Omental fat pad (tissue), 4 donors: ENCODE measurements at places on chromosomes 7 and 10.

DNA sequence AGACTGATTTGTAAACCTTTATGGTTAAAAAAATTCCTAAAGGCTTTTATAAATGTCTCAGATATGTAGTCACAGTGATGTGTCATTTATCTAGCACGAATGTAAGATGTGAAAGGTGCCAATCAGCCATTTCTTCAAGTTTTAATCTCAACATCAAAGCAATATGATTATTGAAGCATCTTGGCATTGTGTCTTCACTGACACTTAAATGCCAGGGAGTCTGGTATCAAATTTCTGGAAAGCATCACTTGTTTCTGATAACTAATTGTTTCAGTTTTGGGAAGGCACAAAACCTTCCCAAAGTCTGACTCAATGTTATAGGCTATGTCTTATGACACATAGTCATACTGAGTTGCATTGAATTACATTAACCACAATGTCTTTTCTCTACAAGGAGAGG lies 492.0 kb upstream of the CNTNAP2 start:
- no peak for DNase-seq

- DNase-seq = no peak
These were observed 544.9 kb upstream of the ADARB2 start for GRCh38 chr10:2282202-2282601.

DNA sequence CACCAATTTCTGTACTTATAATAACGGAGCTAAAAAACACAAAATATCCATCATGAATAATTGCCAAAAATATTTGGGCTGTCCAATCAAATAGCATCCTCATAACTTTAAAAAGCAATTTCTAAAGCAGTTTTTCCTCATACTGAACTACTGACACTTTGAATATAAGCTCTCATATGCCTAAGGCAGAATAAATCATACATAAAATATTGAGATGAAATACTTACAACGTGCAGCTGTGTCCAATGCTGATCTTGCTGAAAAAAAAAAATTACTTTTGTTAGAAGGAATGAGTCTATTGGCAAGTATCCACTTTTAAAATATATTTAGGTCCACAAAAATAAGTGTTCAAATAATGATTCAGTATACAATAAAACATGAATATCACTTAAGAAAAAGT lies 24.2 kb downstream of the FAM3C start:
- no peak for DNase-seq

DNA sequence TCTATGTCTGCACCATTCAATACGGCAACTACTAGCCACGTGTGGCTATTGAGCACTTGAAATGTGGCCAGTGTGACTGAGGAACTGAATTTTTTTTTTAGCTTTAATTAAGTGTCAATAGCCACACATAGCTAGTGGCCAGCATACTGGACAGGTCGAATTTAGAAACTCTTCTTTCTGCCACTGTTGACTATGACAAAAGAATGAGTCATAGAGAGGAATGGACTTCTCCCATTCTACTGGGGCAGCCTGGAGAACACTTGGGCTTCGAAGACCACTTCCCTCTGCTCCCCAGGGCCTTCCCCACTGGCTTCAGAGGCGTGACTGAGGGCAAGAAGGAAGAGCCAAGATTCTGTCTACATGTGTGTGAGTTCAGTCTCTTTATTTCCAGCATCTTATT lies 137.5 kb downstream of the SNX10 start:
- no peak for DNase-seq

GRCh38 chr10:127986531-127987466 lies 79.9 kb downstream of the PTPRE start:
- no peak for DNase-seq

DNA sequence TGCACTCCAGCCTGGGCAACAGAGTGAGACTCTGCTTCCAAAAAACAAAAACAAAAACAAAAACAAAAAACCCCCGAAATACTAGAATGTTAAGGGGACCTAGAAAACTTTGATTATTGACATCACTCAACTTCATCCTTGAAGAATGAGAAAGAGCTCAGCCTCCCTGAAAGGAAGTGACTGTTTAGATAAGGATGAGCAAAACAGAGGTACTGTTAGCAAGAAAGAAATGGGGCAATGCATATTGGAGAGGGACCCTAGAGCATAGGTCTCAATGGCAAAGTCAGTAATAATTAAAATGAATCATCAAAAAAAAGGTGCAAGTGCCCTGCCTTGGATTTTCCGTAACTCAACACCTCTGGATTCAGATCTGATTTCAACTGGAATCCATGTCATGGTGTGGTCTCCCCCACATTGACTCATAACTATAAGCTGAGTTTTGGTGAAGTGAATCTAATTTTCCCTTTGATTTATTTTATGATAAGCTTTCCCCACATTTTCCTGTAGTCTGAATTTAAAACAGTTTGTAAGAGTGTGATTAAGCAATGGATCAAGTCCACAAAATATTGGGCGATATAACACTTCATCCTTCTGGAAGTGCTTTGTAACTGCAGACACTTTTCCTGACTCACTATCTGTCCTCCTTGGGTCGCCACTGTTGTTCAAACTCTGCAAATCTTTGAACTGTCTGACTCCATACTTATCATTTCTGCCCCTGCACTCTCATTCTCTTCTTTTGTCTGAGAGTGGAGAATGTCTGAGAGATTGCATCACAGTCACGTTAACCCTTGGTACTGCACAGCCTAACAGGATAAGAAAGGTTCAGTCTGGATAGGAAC lies 224.8 kb upstream of the LYZL1 start:
- no peak for DNase-seq

- no peak for DNase-seq
These were observed 143.2 kb downstream of the USP6NL start for GRCh38 chr10:11468126-11468742.

DNA sequence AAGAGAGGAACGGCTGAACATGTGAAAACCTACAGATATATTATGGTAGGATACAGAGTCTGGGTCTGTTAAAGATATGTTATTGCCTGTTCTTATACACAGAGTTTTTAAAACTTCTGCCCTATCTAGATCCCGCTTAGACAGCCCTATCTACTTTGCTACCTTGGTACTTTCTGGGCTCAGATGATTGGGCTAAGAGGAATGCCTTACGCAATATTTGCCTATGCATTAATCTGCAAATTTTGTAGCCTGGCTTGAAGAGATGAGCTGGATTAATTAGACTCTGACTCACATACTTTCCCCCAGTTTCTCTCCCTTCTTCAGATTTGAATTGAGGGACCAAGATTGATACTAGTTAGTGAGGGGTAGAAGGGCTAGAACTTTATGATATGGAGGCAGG lies 33.6 kb upstream of the A1CF start:
- DNase-seq = no peak

DNA sequence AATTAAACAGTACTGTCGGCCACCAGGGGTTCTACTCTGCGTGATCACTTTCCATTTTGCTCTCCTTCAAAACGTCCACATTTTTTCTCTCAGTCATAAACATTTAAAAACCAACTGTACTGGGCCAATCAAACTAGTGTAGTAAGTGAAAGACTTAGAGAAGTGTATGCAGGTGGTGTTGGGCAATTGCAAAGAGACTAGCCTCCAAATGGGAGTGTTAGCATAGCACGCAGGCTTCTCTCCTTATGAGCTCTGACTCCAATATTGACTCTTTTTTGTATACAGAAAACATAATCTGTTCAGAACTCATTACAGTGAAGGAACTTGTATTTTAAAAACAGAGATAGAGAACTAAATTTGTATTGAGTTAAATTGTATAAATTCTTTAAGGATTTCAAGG lies 150.6 kb downstream of the SDK1 start:
- DNase-seq = no peak

DNA sequence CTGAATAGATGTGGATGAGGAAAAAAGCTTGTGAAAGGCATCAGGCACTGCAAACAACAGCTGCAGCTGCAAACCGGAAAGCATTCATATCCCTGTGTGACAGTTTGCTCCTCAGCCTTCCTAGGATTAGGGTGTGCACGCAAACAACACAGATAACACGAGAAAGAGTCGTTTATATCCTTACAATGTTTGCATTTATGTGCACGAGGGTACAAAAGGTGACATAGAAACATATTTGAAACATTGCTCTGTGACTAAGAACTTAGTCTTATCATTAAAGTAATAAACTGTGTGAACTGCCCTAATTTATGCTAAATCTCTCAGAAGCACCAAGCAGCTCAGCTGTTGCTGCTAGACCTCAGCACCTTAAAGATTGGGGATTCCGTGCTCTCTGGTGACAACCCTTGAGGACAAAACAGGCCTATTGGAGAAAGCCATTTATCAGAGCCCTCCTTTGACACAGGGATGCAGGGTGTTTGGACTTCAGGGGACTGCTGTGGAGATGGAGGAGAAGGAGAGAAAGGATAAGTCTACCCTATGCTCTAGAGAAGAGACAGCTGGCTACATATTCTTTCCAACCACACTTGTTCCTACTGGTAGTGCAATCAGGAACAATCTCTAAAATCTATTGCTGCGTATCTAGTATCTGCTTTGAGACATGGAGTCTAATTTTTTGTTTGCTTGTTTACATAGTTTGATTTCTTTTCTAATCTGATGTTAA lies 176.2 kb downstream of the GNAT3 start:
- DNase-seq = no peak

- no peak for DNase-seq
These were observed 137.2 kb downstream of the NOC3L start for GRCh38 chr10:94225589-94225988.

GRCh38 chr7:27423290-27423689 lies 180.7 kb downstream of the EVX1 start:
- DNase-seq = no peak
